ENCODE measurements at places on chromosomes 2 and 18. TPM values are rescaled to one million over a fixed set of nuclear protein-coding genes. Genes with fewer than 3 reads are reported as not detected.

PHOSPHO2 gene
- 4.2 TPM for total RNA-seq

TMEM182 gene
- total RNA-seq: 3.1 TPM

ERICH2 gene
- not detected for total RNA-seq

SCN9A gene
- 0.16 TPM for total RNA-seq

C1GALT1C1L gene
- not detected for total RNA-seq

OTX1 gene
- not detected for total RNA-seq

PAX8 gene
- total RNA-seq: 0.21 TPM

GCG gene
- not detected for total RNA-seq

SPATA3 gene
- 0.29 TPM for total RNA-seq

GPD2 gene
- total RNA-seq: 14.7 TPM

DNAJC5G gene
- not detected for total RNA-seq

ANKRD30B gene
- total RNA-seq: not detected

PASK gene
- total RNA-seq: 46.7 TPM

GRCh38 chr2:220228310-220229006, 601.0 kb downstream of the SLC4A3 start:
- no peaks in the 10 kb centered on the region for H3K27me3 ChIP-seq
- H3K27ac ChIP-seq: no peak overlapping the region
- no peak overlapping the region for H3K4me3 ChIP-seq
- H3K4me1 ChIP-seq: no peaks in the 10 kb centered on the region
- DNase-seq: no peak

DNA sequence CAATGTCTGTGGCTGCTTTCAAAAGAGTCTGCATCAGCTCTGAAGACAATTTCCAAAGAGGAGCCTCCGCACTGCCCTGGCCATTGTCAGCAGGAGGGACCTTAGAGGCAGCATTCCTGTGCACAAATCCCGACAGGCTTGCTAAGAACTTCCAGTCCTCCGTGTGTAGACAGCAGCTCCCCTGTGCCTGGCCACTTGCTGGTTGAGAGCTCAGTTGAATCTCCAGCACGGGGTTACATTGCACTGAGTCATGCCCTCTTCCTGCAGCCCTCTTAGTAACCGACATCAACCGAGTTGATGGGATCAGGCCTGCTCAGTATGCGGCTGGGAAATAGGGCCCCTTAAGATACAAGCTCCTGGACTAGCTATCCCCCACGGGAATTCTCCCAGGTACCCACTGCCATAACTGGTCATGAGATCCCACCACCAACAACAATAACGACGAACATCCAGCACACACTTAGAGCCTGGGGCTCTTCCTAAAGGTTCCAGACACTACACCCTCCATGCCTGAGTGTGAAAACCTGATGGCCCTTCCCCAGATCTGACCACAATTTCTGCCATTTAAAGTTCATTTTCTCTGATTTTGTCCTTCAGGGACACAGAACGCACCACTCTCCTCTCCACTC, 12.0 kb downstream of the ATP6V1B1 start:
- peak overlapping the region; percentile 48 for H3K4me3 ChIP-seq
- no peak overlapping the region for H3K27ac ChIP-seq
- DNase-seq: no peak
- no peaks in the 10 kb centered on the region for H3K36me3 ChIP-seq
- peaks cover 20% of the 10 kb centered on the region for H3K27me3 ChIP-seq
- H3K4me1 ChIP-seq: peaks cover 20% of the 10 kb centered on the region

- H3K4me3 ChIP-seq: no peak overlapping the region
- no peaks in the 10 kb centered on the region for H3K27me3 ChIP-seq
- DNase-seq: no peak
- peaks cover 15% of the 10 kb centered on the region for H3K4me1 ChIP-seq
Observed at GRCh38 chr2:158478237-158478636, 21.5 kb downstream of the PKP4 start.

GRCh38 chr18:57741273-57741672, 61.8 kb downstream of the ATP8B1 start:
- peaks cover 2% of the 10 kb centered on the region for H3K36me3 ChIP-seq
- H3K4me1 ChIP-seq: no peaks in the 10 kb centered on the region
- no peak overlapping the region for H3K4me3 ChIP-seq
- no peaks in the 10 kb centered on the region for H3K27me3 ChIP-seq

DNA sequence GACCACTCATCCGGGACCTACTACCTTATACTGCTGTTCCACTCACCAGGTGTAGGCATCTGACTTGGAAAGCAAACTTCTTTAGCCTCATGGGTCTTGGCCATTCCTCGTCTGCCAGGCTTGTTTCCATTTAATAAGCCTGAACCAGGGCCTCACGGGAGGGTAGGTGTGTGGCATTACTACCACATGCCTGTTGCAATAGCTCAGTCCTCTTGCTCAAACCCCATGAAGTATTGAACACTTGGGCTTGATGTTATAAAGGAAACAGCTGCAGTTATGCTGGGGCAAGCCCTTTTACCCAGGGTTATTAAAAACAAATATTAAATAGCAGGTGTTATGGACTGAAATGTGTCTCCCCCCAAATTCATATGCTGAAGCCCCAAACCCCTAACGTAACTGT, 21.2 kb downstream of the MRPL44 start:
- no peaks in the 10 kb centered on the region for H3K27me3 ChIP-seq
- H3K4me1 ChIP-seq: peaks cover under 1% of the 10 kb centered on the region
- DNase-seq: no peak

- peaks cover 40% of the 10 kb centered on the region for H3K4me1 ChIP-seq
- no peaks in the 10 kb centered on the region for H3K36me3 ChIP-seq
- peaks cover 2% of the 10 kb centered on the region for H3K27me3 ChIP-seq
- no peak overlapping the region for H3K4me3 ChIP-seq
- peak overlapping the region; percentile 2 for H3K27ac ChIP-seq
Observed at GRCh38 chr2:230893841-230894781, 29.4 kb downstream of the ITM2C start.

- no peaks in the 10 kb centered on the region for H3K27me3 ChIP-seq
- no peak overlapping the region for H3K4me3 ChIP-seq
- no peaks in the 10 kb centered on the region for H3K36me3 ChIP-seq
- H3K27ac ChIP-seq: no peak overlapping the region
- H3K4me1 ChIP-seq: no peaks in the 10 kb centered on the region
Observed at GRCh38 chr18:50649821-50650220, 89.9 kb downstream of the MAPK4 start.

DNA sequence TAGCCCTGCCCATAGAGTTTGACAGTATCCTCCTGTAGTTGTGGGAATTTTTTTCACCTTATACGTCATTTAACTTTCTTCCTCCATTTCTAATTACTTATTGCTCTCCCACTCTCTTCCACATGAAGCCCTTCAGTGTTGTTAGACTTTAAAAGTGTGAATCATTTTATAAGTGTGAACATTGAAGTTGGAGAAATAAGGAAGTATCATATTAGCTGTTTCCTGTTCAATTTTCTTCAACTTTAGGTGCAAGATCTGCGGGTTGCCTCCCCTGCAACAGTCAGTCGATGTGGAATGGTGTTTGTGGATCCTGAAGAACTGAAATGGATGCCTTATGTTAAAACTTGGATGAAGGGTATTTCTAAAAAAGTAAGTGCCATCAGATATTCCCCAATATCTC, 138.1 kb downstream of the DNAH6 start:
- no peaks in the 10 kb centered on the region for H3K27me3 ChIP-seq
- H3K4me1 ChIP-seq: peaks cover 56% of the 10 kb centered on the region
- no peak for DNase-seq
- H3K27ac ChIP-seq: no peak overlapping the region

GRCh38 chr2:3827673-3828575, 124.5 kb downstream of the DCDC2C start:
- H3K4me3 ChIP-seq: no peak overlapping the region
- H3K27ac ChIP-seq: no peak overlapping the region
- H3K27me3 ChIP-seq: no peaks in the 10 kb centered on the region
- DNase-seq: peak; percentile 29

DNA sequence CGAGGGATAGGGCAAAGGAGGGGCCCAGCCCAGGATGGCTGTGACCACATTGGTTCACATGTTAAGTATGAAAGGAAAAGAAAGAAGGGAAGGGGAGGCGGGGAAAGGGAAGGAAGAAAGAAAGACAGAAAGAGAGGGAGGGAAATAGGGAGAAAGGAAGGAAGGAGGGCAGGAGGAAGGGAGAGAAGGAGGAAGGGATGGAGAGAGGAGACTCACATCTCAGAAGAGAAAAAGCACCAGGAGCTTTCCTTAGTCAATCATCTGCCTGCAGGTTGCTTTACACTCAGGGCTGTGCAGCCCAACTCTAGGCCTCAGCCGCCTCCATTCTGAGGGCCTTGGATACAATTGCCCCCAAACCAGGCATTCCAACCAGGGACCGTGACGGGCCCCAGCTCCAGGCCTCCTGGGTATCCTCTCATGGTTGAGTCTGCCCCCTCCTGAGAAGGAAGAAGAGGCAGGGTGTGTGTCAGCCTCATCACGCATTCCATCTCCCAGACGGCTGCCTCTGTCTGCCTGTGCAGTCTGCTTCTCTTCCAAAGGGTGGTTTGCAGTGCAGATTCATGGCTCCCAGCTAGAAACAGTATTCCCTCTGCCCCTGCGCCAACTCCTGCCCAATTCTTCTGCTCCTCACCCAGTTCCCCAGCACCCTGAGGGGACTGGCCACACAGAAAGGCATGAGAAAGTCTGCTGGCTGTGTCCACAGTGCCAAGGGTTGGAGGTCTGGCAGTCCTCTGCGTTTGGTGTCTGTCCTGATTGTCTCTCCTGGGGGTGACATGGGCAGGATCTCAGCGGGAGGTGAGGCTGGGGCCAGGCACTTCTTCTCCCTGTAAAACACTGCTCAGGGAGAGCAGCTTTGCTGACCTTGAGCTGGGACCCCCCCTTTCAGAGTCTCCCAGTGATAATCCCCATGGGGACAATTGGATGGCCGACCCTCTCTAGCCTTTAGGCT, 163.3 kb downstream of the SMAD7 start:
- no peak for DNase-seq
- H3K27ac ChIP-seq: no peak overlapping the region
- H3K36me3 ChIP-seq: no peaks in the 10 kb centered on the region

GRCh38 chr2:88959480-88960204, 268.2 kb downstream of the RPIA start:
- H3K36me3 ChIP-seq: no peaks in the 10 kb centered on the region
- DNase-seq: no peak
- no peak overlapping the region for H3K27ac ChIP-seq
- H3K27me3 ChIP-seq: peaks cover 10% of the 10 kb centered on the region

DNA sequence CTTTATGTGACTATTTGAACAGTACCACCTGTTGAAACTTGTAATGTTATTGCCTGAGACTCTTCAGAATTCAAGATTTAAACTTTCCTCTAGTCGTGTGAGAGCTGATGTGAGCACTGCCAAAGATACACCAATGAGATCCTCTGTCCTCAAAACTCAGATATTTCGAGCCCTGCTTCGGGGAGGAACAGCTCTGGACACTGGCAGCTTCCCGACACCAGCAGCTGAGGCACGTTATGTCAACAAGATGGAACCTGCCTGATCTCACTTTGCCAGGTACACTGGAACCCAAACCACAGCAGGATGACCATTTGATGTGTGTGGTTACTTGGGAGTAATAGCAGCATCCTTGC, 319.9 kb upstream of the RBMS1 start:
- H3K36me3 ChIP-seq: no peaks in the 10 kb centered on the region
- DNase-seq: no peak
- H3K4me3 ChIP-seq: no peak overlapping the region
- no peak overlapping the region for H3K27ac ChIP-seq

DNA sequence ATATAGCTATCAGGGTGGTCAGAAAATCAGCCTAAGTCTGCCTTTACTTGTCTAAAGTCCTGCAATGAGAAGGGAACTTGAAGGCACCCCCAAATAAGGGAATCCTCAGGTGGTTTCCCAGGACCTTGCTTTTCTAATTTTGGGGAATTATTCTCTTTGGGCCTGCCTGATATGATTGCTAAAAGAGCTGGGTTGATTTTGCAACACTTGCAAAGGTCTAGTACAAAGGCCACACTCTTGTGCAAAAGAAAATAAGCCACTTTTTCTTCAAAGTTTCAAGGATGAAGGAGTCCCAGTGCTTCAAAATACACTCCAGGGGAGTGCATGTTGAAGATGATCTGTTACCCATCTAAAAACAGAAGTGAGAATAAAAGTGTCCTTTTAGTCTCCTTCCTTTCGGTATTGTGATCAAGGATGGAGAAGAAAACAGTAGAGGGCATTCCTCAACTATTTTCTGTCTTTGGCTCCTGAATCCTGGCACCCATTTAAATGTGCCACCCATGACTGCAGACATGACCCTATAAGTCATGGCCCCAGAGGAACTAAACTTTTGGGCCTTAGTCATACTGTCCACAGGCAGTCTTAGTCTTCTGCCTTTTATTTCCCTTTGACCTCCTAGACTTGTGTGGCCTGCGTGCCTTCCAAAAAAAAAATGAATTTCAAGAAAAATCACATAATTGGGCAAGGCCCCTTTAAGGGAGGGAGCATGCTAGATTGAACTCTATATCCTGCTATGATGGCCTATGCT, 5.1 kb downstream of the SULT1C3 start:
- H3K4me1 ChIP-seq: no peaks in the 10 kb centered on the region
- H3K27me3 ChIP-seq: no peaks in the 10 kb centered on the region
- no peaks in the 10 kb centered on the region for H3K36me3 ChIP-seq
- no peak overlapping the region for H3K27ac ChIP-seq
- H3K4me3 ChIP-seq: no peak overlapping the region
- DNase-seq: no peak

DNA sequence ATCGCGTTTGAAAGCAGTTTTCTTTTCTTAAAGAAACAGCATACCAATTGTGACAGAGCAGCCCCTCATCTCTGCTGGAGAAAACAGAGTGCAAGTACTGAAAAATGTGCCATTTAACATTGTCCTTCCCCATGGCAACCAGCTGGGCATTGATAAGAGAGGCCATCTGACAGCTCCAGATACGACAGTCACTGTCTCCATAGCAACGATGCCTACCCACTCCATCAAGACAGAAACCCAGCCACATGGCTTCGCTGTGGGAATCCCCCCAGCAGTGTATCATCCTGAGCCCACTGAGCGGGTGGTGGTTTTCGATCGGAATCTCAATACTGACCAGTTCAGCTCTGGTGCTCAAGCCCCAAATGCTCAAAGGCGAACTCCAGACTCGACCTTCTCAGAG, 9.5 kb downstream of the GRHL1 start:
- peaks cover 13% of the 10 kb centered on the region for H3K4me1 ChIP-seq
- no peak overlapping the region for H3K4me3 ChIP-seq
- DNase-seq: no peak
- no peaks in the 10 kb centered on the region for H3K36me3 ChIP-seq
- peaks cover 20% of the 10 kb centered on the region for H3K27me3 ChIP-seq

- H3K27me3 ChIP-seq: no peaks in the 10 kb centered on the region
- DNase-seq: no peak
- peaks cover 43% of the 10 kb centered on the region for H3K4me1 ChIP-seq
- H3K27ac ChIP-seq: no peak overlapping the region
Observed at GRCh38 chr2:55011831-55012671, 38.2 kb downstream of the RTN4 start.

GRCh38 chr2:1226766-1227165, 186.5 kb upstream of the TPO start:
- H3K27ac ChIP-seq: no peak overlapping the region
- no peak overlapping the region for H3K4me3 ChIP-seq
- no peak for DNase-seq
- H3K36me3 ChIP-seq: no peaks in the 10 kb centered on the region
- H3K27me3 ChIP-seq: no peaks in the 10 kb centered on the region

- peaks cover 10% of the 10 kb centered on the region for H3K36me3 ChIP-seq
- H3K4me3 ChIP-seq: no peak overlapping the region
- peaks cover 51% of the 10 kb centered on the region for H3K4me1 ChIP-seq
- H3K27ac ChIP-seq: no peak overlapping the region
- no peaks in the 10 kb centered on the region for H3K27me3 ChIP-seq
Observed at GRCh38 chr2:233350708-233351107, 3.6 kb upstream of the DGKD start.

- no peak overlapping the region for H3K27ac ChIP-seq
- H3K4me3 ChIP-seq: no peak overlapping the region
- H3K27me3 ChIP-seq: peaks cover 35% of the 10 kb centered on the region
- peaks cover 11% of the 10 kb centered on the region for H3K4me1 ChIP-seq
Observed at GRCh38 chr2:24008672-24009366, 1.1 kb upstream of the MFSD2B start.
